ENCODE measurements at places on chromosomes 4 and X.

- no peak for DNase-seq
Measured at GRCh38 chr4:182188622-182189021, 54.6 kb upstream of the TENM3 start.

- peak; percentile 24 for DNase-seq
Measured at GRCh38 chr4:138398322-138398721, 156.2 kb upstream of the SLC7A11 start.

GRCh38 chr4:94762326-94762725, 4.6 kb downstream of the BMPR1B start:
- no peak for DNase-seq

GRCh38 chr4:88054229-88054628, 46.8 kb downstream of the PKD2 start:
- DNase-seq = no peak

- no peak for DNase-seq
Measured at GRCh38 chr4:152118819-152119553, 358.2 kb upstream of the GATB start.

- no peak for DNase-seq
Measured at GRCh38 chrX:100674705-100675104, 30.7 kb downstream of the SRPX2 start.

GRCh38 chr4:2426711-2427275, 8.0 kb downstream of the CFAP99 start:
- no peak for DNase-seq
